CD8-positive, alpha-beta memory T cell (primary cell): ENCODE measurements at places on chromosomes 5 and 9. TPM values are rescaled to one million over a fixed set of nuclear protein-coding genes. Genes with fewer than 3 reads are reported as not detected.
A peak's percentile ranks its signal among the peaks of the same experiment; 100 is the strongest.

DUSP1 gene
- polyA plus RNA-seq: 1,007 TPM

ANKRD34B gene
- not detected for polyA plus RNA-seq

DNA sequence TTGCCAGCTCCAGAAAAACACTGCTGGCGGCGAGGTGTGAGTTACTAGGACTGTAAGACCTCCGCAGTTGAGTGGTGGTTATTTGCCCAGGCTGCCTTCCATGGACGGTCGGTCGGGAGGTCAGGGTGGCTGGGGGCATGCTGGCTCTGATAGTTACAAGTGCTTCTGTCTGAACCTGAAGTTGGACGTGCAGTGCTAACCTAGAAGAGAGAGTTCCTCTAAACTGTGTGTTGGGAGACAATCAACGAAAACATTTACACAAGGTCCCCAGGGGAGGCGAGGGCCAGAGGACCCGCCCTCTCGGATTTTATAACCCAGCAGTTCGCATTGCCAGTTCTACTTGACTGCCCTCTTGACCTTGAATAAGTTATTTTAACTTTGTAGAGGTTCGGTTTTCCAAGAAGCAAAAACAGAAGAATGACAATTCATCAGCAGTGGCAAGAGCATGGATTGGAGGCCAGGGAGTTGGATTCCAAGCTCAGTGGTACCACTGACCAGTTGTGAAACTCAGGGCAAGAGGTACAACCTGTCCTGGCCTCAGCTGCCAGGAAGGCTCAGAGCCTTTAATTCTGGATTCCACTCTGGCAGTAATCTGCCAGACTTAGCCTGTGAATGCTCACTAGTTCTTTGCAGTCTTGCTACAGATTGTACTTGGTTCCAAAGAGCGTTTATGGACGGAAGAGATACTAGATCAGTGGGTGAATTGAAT, 28.7 kb upstream of the PDE8B start:
- no peaks in the 10 kb centered on the region for H3K4me1 ChIP-seq
- DNase-seq: no peak
- H3K36me3 ChIP-seq: no peaks in the 10 kb centered on the region
- H3K27ac ChIP-seq: no peak overlapping the region

GRCh38 chr5:32044939-32045338, 129.2 kb downstream of the GOLPH3 start:
- no peaks in the 10 kb centered on the region for H3K4me1 ChIP-seq
- no peak for DNase-seq
- H3K36me3 ChIP-seq: no peaks in the 10 kb centered on the region
- no peak overlapping the region for H3K27ac ChIP-seq

DNA sequence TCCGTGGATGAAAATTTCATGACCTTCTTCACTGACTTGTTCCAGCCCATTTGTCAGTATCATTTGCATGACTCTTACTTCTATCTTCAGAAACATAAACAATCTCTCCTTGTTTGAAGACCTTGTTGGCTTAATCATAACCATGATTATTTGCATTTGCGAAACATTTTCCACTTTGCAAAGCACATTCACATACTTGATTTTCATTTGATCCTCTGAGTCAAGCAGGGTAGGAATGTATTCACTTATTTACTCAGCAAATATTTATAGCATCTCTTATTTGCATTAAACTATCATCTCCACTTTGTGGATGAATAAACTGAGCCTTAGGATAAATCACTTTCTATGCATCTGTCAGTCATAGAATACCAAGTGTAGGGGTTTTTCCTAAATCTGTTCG, 343.0 kb upstream of the SGCD start:
- H3K27ac ChIP-seq: no peak overlapping the region
- H3K27me3 ChIP-seq: no peaks in the 10 kb centered on the region
- no peak overlapping the region for H3K4me3 ChIP-seq
- H3K4me1 ChIP-seq: no peaks in the 10 kb centered on the region

DNA sequence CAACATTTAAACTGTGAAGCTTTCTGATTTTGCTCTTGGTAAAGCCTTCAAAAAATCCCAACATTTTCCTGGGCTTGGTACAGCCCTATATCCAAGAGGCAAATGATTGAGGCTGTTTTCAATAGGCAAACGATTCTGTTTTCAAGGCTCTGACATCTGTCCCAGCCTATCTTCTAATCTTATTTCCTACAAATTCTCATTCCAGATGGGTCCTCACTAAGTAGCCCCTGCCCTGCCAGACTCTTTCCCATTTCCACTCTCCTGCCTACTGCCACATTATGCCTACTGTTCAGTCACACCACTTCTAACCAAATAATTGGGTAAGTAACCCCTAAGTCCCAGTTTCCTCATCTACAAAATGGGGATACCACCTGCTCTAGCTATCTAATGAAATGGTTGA, 3.5 kb downstream of the GBA2 start:
- H3K4me1 ChIP-seq: peaks cover 43% of the 10 kb centered on the region
- no peaks in the 10 kb centered on the region for H3K27me3 ChIP-seq
- H3K27ac ChIP-seq: no peak overlapping the region

F12 gene
- polyA plus RNA-seq: 1.9 TPM

- no peak overlapping the region for H3K4me3 ChIP-seq
- no peaks in the 10 kb centered on the region for H3K4me1 ChIP-seq
- H3K36me3 ChIP-seq: peaks cover 17% of the 10 kb centered on the region
- H3K27me3 ChIP-seq: no peaks in the 10 kb centered on the region
- DNase-seq: peak; percentile 45
These were observed 27.6 kb downstream of the AQP7 start for GRCh38 chr9:33374634-33375237.

- peak overlapping the region; percentile 32 for H3K4me3 ChIP-seq
- no peak overlapping the region for H3K27ac ChIP-seq
These were observed 72.3 kb downstream of the ICE1 start for GRCh38 chr5:5494489-5495402.

- H3K4me1 ChIP-seq: no peaks in the 10 kb centered on the region
- H3K27me3 ChIP-seq: no peaks in the 10 kb centered on the region
- H3K4me3 ChIP-seq: no peak overlapping the region
- H3K36me3 ChIP-seq: no peaks in the 10 kb centered on the region
- no peak for DNase-seq
These were observed 198.8 kb upstream of the EFNA5 start for GRCh38 chr5:107869438-107870115.
